ENCODE measurements at places on chromosomes 11 and 22. TPM values are rescaled to one million over a fixed set of nuclear protein-coding genes. Genes with fewer than 3 reads are reported as not detected.

Gene PAK1
- total RNA-seq = 33.4 TPM

GRCh38 chr22:38089474-38089851 lies 5.5 kb upstream of the SLC16A8 start:
- DNase-seq = peak; percentile 85

DNA sequence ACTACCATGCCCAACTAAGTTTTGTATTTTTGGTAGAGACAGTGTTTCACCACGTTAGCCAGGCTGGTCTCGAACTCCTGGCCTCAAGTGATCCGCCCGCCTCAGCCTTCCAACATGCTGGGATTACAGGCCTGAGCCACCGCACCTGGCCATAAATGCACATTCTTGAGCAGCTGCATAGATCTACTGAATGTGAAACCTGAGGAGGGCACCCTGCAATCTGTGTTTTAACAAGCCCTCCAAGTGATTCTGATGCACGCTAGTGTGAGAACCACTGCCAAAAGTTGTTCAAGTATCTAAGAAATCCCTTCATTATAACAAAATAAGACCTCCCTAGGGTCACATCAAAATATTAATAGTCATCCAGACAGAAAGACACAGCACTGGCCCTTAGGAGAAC lies 89.3 kb downstream of the RDX start:
- DNase-seq = no peak

DNA sequence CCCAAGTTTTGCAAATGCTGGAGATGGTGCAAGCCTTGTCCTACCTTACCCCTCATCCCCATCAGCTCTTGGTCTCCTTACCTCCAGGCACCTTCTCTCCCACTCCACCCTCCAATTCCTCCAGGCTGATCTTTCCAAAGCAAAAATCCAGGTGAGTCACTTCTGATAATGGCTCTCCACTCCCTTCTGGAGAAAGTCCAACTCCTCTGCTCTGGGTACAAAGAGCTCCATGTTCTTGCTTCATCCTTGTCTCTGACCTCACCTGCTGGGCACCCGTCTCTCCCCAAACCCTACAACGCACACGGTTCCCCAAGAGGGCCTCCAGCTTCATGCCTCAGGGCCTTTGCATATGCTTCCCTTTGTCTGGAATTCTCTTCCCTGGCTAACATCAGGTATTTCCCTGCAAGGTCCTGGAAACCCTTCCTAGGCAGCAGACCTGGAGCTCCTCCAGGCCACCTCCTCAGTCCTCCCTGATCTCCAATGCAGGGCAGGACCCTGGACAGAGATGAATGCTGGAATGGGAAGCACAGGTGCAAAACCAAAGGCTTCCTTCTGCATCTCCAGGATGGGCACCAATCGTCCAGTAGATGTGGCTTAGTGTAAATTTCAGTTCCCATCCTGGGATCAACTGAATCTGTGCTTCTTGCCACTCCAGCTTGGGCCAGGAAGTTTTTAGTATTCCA lies 22.7 kb downstream of the IFT27 start:
- DNase-seq = no peak

All from upper lobe of left lung (tissue), 6 donors.